ENCODE measurements at places on chromosomes 5 and 9. TPM values are rescaled to one million over a fixed set of nuclear protein-coding genes. Genes with fewer than 3 reads are reported as not detected.

DNA sequence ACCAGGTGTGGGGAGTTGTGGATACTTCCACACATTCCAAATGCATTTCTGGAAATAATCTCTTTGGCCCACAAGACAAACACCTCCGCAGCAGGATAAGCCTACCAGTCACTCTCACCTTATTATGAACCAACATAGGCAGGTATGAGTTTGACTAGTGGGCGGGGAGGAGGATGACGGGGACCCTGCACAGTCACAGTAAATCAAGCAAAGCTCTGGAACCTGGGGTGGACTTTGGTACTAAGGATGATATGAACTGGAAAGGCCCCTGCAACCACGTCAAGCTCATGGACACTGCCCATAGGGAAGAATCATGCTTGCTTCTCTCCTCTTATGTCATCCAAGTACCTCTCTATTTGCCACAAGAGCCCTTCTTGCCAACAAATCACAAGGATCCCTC is 259.4 kb downstream of the HSPA4 start:
- no peak for DNase-seq

Gene PCDHGC5
- 0.06 TPM for total RNA-seq

GRCh38 chr5:66415208-66415607 is 181.0 kb upstream of the MAST4 start:
- no peak for DNase-seq

- peak; percentile 27 for DNase-seq
These were observed 48.5 kb downstream of the PLGRKT start for GRCh38 chr9:5389109-5389732.

- DNase-seq, result no peak
These were observed 248.6 kb upstream of the KLF4 start for GRCh38 chr9:107737987-107738743.

Gene ANKRD20A1
- 0.17 TPM for total RNA-seq

Gene DHX29
- total RNA-seq, result 22.9 TPM

- DNase-seq, result no peak
These were observed 6.9 kb upstream of the RBM27 start for GRCh38 chr5:146196459-146197048.

Gene BHMT
- total RNA-seq, result 1.2 TPM

GRCh38 chr5:109161914-109162683 is 247.7 kb downstream of the PJA2 start:
- DNase-seq, result no peak

DNA sequence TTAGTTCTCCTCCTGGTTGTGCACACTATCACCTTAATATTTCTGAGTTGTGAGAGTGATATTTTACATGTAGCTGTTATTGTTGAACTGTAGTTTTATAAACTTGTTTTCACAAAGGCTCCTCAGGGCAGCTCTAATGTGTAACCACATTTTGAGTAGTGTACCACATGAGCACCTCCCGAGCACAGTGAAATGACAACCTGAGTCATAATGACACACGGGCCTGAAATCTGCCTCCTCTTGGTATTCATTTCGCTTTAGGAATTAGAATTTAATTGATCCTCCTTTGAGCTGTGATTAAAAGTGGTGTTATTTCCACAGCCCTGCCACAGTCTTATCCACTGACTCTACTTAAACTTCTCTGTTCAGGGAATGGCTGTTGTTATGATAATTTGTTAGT is 7.9 kb downstream of the MTRR start:
- DNase-seq, result no peak

- no peak for DNase-seq
These were observed 102.3 kb upstream of the MAP3K1 start for GRCh38 chr5:56712895-56713591.

DNA sequence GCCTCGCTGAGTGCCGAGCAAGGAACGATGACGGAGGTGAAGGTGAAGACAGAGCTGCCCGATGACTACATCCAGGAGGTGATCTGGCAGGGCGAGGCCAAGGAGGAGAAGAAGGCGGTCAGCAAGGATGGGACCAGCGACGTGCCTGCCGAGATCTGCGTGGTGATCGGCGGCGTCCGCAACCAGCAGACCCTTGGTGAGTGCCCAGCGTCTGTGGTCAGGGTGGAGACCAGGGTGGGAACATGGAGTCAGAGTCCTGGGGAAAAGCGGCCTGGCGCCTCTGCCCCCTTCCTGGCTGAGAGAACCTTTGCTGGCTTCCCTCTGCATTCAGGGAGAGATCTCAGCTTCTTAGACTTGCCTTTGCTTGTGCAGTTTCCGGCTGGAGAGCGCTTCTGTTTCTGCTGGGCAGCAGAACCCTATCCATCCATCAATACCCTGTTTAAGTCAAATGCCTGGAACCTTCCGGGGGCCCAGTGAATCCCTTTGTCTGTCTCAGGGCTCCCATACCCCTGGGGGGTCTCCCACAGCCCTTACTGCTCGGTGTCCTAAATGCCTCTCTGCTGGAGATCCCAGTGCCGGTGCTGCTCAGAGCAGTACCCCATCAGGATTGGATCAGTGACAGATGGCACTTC is 89.6 kb downstream of the AMBP start:
- DNase-seq, result no peak

GRCh38 chr9:131433302-131433854 is 39.5 kb downstream of the PRRC2B start:
- DNase-seq, result no peak

DNA sequence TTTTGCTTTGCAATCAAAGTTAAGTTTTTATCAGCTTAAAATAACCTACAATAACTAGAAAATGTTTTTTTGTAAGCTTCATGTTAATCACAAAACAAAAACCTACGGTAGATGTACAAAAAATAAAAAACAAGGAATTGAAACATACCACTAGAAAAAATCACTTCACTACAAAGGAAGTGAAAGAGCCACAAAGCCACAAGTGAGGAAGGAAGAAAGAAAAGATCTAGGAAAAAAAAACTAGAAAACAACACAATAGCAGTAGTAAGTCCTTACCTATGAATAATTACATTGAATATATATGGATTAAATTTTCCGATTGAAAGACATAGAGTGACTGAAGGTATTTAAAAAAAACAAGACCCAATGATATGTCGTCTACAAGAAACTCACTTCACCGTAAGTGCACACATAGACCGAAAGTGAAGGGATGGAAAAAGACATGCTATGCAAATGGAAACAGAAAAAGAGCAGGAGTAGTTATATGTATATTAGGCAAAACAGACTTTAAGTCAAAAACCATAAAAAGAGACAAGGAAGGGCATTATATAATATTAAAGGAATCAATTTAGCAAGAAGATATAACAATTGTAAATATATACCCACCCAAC is 13.4 kb upstream of the ZDHHC21 start:
- DNase-seq, result no peak

DNA sequence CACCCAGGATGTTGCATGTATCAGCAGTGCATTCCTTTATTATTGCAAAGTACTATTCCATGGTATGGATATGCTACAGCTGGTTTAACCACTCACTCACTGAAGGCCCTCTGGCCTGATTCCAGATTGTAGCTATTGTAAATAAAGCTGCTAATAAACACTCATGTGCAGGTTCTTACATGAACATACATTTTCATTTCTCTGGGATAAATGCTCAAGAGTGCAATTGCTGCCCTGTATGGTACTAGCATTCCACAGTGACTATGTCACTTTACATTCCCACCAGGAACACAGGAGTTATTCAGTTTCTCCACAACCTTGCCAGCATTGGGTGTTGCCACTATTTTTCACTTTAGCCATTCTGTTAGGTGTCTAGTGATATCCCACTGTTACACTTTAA is 267.6 kb downstream of the SPOCK1 start:
- DNase-seq, result no peak

Gene PCDHB12
- total RNA-seq, result not detected

GRCh38 chr5:124206540-124206939 is 539.9 kb downstream of the ZNF608 start:
- no peak for DNase-seq

Gene DNAJA1
- total RNA-seq, result 227 TPM

GRCh38 chr5:76084496-76085242 is 1.5 kb downstream of the SV2C start:
- no peak for DNase-seq

GRCh38 chr9:138098116-138098907 is 220.7 kb downstream of the CACNA1B start:
- DNase-seq, result no peak

DNA sequence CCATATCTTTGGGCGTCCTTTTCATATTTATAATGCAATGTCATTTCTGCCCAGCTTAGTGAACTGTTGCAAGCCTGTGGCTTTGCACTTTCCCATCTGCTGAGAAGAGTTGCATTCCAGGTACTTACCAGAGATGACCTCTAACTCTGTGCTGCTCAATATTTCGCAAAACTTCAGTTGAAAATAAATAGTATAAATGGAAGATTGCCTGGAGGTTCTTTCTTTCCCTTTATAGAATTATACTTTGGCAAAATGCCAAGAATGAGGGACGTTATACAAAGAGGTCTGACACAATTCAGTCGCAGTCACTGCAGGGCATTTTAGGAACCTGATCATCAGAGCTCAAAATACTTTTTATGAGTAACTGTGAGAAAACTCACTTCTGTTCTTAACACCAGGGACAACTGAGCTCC is 18.9 kb upstream of the VLDLR start:
- no peak for DNase-seq

DNA sequence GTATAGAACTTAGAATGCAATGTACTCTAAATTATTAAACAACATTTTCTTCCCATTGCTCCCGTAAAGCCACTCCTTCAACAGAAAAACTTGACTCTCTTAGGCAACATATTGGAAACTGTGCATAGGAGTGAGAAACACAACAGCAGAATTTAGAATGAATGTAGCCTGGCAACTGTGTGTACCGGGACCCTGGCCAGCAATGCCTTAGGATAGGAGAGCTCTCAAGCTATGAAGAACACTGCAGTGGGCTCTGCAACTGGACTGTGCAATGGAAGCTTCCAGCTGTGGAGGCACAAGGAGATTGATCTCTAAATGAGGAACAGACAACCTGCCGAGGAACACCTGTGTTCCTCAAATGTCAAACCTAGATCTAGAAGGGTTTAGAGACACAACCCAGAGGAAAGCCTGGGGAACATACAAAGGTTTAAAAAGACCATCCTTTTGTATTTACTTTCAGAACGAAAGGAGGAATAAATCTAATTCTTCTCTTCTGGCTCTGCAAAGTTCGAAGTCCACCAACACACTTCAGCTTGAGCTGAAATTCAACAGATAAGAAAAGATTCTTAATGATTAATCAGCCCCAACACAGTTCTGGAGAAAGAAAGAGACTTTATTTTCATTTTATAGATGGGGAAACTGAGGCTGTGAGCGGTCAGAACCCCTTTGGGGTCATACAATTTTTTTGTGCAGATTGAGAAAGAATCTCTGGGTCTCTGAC is 51.5 kb upstream of the ARL15 start:
- no peak for DNase-seq

DNA sequence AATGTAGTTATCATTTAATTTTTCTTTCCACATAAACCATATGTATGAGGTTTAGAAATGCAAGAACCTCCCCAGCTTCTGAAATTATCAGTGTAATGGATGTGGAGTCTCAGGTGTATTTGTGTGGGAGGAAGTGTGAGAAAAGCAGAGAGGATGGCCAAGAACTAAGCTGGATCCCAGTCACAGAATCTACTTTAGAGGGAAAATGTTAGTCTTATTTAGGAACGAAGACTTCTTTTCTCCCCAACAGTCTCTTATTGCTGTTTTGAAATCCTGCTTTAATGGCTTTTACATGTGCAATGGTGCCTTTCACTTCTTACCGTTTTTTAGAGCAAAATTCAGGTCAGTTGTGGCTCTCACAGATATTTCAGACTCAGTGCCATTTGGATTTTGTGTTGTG is 3.0 kb downstream of the EQTN start:
- DNase-seq, result no peak

DNA sequence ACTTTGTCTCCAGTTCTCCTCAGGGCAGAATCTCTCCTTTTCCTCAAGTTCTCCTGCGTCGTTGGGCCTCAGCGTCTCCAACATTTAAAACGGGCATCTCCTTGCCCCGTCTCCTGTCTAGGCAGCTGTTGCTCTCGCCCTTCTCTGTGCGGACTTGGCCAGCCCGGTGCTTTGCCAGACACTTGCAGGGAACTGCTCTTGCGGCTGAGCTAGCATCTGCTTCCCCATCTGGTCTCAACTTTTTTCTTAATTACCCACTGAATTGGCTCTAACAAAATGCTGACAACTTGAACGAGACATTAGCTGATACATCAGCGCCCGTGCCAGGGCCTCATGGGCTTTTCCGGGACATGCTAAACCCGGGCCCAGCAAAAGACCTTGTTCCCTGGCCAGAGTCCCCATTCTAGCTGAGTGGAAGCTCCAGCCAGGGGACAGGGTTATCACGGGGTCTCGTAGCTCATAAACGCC is 25.1 kb downstream of the ZNF618 start:
- DNase-seq, result no peak

DNA sequence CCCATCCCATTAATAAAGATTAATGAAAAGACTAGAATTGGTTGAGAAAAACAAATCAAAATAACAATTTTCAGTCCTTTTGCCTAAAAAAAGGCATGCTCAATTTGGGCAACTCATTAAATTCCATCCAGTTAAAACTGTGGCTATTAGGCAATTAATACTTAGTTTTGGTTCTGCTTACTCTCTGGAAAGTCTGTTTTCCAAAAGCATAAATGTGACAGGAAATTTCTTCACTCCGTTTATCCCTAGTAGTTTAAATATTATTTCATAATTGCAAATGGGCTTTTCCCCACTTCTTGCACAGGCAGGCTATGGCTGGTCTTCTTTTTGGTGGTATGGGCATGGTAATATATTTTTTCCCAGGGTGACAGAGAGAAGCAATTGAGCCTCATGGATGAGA is 373.3 kb upstream of the KLF4 start:
- no peak for DNase-seq

DNA sequence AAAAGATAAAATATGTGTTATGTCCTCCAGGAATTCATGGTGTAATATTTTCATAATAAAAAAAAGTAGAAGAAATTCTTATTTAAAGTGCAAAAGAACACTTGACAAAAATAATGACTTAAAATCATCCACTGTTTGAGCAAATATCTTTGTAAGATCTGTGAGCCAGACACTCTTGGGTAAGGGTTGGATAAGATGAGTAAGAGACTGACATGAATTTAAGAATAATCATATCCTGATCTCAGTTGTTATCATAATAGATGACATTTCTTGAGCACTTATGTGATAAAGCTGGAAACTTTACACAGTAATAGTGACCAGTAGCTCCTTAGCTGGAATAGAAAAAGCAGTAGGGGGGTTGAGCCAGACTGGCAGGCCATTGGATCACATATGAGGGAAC is 40.0 kb upstream of the ADRB2 start:
- DNase-seq, result no peak

- DNase-seq, result no peak
These were observed 41.9 kb upstream of the SPATA31C2 start for GRCh38 chr9:88180081-88180765.

Gene NANS
- total RNA-seq, result 147 TPM

- DNase-seq, result no peak
These were observed 142.4 kb downstream of the C9orf50 start for GRCh38 chr9:129478461-129478860.

- no peak for DNase-seq
These were observed 77.5 kb downstream of the HSPA4 start for GRCh38 chr5:133129289-133129688.

- DNase-seq, result no peak
These were observed 36.6 kb downstream of the ACER2 start for GRCh38 chr9:19445452-19445851.

Gene IL5
- not detected for total RNA-seq

Measured in epithelial cell of proximal tubule (primary cell).